GM06990 (cell line): ENCODE measurements at places on chromosomes 5 and 9.

- peak; percentile 36 for DNase-seq
These were observed 87.6 kb downstream of the ERP44 start for GRCh38 chr9:100011062-100011681.

DNA sequence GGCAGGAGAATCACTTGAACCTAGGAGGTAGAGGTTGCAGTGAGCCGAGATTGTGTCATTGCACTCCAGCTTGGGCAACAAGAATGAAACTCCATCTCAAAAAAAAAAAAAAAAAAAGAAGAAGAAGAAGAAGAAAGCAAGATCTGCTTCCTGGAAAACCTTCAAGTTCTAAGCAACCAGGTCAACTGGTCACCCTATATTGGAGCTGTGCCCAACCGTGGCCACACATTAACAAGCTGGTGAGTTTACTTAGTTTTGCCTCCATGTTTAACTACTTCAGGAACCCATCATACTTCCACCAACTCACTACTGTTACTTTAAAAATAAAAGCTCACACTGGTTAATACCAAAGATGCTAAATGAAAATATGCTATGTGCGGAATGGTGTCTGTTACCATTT lies 12.3 kb upstream of the SKP1 start:
- DNase-seq, result no peak

DNA sequence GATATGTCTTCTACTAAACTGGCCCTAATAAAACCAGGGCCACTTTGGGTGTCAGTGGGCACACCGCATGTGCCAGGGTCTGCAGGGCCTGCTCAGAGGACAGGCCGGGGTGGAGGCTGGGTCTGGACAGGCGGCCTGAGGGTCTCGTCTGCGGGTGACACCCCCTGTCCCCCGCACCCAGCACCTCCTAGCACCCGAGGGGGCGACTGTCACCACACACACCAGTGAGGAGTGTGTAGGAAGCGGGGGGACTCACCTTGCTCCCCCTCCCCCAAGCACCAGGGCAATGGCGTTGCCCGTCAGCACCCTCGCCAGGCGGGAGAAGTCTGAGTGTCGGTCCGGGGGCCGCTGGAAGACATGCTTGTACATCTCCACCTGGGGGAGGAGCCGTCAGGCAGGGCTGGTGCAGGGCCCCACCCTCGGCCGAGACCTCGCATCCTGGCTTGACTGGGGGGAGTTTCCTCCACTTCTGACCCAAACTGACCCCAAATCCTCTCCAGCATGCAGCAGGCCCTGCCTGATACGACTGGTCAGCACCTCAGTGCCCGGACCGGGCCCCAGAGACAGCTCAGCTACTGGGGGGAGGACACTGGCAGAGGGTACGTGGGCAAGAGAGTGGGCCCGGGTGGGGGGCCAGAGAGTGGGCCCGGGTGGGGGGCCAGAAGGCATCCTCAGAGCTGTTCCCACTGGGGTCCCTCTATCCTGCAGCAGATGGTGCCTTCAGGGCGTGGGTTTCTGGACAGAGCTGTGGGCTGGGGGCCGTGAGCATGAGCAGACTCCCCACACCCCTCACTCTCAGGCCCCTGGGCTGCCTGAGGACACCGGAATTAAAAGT lies 18.9 kb upstream of the NSMF start:
- DNase-seq, result no peak

DNA sequence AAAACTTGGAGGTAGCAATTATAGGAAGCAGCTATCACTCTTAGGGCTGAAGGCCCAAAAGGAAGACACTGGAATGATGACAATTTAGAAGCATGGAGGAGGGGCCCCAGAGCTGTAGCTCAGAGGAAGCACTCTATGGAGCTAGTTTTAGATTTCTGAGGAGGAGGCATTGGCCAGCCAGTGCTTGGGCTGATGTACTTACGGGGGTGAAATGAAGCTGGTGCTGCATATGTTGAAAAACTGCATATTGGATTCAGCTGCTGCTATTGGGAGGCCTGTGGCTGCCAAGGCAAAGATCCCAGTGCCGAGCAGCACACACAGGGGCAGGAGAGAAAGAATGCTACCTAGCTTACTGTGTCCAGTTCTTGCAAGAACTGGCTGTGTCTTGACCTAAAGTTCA lies 53.9 kb upstream of the HMHB1 start:
- no peak for DNase-seq

- DNase-seq, result no peak
These were observed 226.2 kb upstream of the TBC1D2 start for GRCh38 chr9:98481676-98482075.

DNA sequence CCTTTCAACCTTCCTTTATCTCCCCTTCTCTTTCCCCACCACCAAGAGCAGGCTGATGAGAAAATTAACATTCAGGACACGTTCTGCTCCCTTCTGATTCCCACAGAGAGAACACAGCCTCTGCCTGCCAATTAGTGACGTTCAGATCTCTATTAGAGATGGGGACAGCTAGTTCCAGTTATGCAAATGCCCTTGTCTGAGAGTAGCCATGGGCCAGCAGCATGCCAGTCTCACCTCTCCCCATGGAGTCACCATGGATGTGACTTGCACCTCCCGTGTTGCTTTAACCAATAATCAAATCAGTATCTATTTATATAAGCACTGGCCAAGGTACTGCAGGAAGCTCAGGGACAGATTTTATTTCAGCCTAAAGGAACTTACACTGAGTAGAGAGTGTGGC lies 61.3 kb downstream of the KCNIP1 start:
- DNase-seq, result no peak

DNA sequence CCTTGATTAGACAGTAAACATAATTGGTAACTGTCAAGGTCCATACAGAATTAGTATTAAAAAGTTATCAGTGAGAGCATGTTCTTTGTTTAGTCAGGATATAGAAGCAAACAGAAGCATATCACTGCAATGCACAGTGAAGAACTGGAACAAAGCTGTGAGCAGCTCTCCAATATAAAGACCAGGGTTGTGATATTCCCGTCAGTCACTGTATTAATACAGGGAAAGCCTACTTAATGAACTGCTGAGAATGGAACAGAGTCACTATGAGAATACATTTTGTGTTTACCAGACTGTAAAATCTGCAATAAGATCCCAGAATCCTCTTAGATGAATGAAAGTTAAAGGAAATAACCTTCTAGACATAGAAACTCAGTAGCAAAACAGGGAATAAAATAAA lies 58.2 kb downstream of the EFNA5 start:
- no peak for DNase-seq

GRCh38 chr9:79980432-79980831 lies 408.7 kb downstream of the TLE4 start:
- no peak for DNase-seq

GRCh38 chr9:69542058-69542457 lies 130.1 kb downstream of the APBA1 start:
- no peak for DNase-seq

DNA sequence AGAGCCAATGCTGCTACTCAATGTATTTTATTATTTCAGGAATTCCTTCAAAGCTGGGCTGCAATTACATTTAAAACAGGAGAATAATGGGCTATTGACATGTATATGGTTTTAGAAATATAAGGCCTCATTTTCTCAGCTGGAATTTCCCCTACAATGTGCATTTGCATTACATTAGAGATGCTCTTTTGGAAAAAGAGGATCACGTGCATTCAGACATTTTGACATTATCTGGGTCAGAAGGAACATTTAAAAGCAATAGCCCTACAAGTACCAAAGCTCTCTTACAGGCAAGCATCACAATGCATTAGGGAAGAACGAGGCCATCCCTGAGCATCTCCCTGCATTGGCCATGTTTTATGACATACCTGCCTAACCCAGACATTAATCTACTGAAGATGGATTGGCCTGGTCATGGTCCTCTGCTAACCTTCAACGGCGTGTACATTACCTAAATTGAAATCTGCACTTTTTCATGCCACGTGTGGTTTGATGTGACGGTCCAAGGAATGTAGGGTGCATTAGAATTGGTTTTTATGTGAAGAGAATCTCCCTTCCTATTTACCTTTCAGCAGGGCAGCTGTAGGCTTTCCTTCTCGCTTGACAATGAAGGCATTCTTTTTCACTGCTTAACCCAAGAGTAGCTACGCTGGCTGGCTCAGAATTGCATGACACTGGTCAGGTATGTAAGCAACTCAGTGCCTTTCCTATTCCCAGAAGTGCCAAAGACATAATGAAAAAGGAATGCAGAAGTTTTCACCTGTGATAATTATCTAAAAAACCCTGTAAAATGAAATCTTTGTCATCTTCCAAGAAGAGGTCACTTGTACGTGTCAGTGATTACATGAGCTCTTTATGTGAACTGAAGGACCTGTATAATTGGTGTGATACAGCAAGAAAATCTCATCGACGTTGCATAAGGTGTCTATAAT lies 212.3 kb upstream of the MPDZ start:
- no peak for DNase-seq

DNA sequence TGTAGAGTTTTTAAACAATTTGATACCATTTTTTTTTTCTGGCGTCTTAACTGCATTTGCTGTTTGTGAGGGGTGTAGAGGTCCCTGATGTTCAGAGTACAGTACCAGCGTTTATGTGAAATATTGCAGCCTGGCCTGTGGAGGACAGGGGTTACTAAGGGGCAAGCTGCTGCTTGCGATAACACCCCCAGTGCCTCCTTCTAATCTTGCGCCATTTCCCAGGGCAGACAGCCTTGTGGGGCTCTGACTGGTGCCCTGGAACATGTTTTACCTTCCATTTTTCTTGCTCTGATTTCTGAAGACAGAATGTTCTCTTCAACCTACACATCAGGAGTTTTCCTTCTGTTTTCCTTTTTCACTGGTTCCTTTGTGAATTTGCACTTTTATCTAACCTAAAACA lies 142.9 kb downstream of the DOCK8 start:
- DNase-seq, result no peak

- DNase-seq, result no peak
These were observed 14.1 kb downstream of the TRIM32 start for GRCh38 chr9:116700882-116701865.

DNA sequence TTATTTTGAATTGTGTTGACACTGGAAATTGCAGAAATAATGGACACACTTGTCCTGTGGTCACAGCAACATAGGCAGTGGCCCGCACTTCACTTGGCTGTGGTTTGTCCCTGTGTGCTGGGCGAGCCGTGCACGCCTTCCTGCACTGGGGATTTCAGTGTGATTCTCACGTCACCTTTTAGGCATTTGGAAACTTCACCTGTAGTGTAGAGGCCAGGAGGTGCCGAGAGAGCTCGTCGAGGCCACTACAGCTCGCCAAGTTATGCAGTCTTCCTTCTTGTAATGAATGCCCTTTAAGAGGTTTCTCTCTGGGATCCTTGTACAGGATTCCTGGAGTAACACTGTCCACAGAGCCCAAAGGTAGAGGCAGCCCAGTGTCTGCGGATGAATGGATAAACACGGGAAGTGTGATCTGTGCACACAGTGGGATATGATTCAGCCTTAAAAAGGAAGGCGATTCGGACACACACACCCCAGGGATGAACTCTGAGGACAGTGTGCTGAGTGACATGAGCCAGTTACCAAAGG lies 14.7 kb downstream of the TRAF2 start:
- no peak for DNase-seq

- DNase-seq, result no peak
These were observed 98.4 kb upstream of the NREP start for GRCh38 chr5:111855356-111855755.

DNA sequence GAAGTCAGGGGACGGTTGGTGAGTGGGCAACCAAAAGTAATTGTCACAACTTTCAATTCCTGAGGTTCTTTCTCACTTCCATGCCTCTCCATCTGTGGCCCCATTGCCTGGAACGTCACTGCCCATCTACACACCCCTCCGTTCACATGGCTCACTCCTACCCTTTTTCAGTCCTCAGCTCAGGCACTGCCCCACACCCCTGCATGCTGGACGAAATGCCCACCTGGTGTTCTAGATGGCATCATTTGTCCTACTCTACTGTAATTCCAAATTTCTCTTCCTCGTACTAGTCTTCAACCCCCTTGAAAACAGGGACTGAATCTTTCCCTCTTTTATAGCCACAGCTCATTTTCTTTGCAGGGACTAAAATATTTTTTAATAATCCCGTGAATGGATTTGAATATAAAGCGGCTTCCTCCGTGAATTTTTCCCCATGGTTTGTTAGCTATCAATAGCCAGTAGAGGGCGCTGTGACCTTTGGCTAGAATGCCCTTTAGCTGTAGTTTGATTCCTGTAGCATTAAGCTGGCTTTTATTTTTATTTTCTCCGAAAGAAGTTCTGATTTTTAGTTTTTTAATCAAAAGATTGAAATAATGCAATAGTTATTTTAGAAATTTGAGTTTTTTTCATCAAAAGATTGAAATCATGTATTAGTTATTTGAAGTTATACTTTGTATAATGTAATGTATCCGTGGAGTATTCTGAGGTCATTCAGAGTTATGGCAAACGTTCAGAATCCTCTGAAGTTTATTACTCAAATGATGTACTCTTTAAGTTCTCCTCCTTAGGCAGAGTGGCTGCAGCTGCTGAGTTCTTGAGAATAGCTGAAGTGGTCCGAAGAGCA lies 232.1 kb downstream of the SH3GL2 start:
- no peak for DNase-seq

- peak; percentile 37 for DNase-seq
These were observed 57.2 kb downstream of the COL5A1 start for GRCh38 chr9:134698587-134699342.

GRCh38 chr9:121751686-121752445 lies 100.4 kb downstream of the DAB2IP start:
- no peak for DNase-seq

DNA sequence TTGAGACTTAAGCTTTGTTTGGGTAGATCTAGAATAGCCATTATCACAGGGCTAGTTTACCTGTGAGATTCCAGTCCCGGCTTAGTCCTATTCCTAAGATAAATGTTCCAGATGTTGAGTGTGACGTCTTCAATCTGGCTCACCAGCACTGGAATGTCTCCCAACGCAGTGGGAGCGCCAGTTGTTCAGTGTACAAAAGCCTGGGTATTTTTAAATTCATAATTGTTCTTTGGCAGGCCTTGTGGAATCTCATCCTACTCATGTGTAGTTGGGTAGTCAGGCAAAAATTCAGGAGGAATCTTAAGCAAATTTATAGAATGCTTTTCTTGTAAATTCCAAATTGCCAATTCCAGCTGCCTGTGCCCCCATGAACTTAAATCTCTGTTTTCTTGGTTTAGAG lies 272.6 kb upstream of the KCNN2 start:
- no peak for DNase-seq
